ENCODE measurements at places on chromosomes 4 and X.

GRCh38 chr4:123265443-123265842 is 131.2 kb upstream of the SPRY1 start:
- DNase-seq = no peak

- DNase-seq = no peak
Observed at GRCh38 chrX:148610328-148610698, 109.9 kb downstream of the AFF2 start.

DNA sequence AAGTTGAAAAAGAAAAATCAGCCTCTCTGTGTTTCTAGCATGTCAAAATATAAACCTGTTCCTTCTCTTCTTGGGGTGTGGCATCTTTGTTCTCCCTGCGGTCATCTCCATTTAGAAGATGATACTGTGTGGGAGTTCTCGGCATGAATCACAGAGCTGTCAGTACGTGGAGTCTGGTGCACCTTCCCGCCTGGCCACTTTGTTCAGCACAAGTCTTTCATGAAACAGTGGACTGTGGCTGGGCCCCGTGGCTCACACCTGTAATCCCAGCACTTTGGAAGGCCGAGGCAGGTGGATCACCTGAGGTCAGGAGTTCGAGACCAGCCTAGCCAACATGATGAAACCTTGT is 166.5 kb downstream of the MAML3 start:
- DNase-seq = no peak

GRCh38 chrX:116272322-116272721 is 101.8 kb downstream of the AGTR2 start:
- DNase-seq = no peak

GRCh38 chr4:53589511-53589910 is 1.8 kb downstream of the LNX1 start:
- DNase-seq = no peak
